ENCODE measurements at places on chromosomes 5 and 9.

DNA sequence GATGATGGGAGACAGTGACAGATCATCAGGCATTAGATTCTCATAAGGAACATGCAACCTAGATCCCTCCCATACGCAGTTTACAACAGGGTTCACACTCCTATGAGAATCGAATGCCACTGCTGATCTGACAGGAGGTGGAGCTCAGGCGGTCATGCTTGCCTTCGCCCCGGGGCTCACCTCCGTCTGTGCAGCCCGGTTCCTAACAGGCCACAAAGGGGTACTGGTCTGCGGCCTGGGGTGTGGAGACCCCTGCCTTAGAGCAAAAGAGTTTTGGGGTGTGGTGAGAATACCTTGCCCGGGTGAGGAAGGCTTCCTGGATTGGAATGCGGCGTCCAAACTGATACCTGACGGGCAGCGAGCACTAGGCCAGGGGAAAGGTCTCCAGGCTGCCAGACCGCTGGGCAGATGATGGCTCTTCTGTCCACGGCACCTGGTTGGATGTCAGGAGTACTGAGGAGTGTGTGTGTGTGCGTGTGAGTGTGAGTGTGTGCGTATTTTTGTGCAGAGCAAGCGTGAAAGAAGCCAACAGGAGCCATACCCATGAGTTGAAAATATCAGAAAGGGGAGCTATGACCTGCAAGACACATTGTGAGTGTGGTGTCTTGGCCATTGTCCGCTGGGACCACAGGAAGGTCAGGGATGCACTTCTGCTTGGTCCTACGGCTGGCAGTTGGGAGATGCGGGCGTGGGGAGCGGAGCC is 55.4 kb downstream of the ACER2 start:
- no peak for DNase-seq

DNA sequence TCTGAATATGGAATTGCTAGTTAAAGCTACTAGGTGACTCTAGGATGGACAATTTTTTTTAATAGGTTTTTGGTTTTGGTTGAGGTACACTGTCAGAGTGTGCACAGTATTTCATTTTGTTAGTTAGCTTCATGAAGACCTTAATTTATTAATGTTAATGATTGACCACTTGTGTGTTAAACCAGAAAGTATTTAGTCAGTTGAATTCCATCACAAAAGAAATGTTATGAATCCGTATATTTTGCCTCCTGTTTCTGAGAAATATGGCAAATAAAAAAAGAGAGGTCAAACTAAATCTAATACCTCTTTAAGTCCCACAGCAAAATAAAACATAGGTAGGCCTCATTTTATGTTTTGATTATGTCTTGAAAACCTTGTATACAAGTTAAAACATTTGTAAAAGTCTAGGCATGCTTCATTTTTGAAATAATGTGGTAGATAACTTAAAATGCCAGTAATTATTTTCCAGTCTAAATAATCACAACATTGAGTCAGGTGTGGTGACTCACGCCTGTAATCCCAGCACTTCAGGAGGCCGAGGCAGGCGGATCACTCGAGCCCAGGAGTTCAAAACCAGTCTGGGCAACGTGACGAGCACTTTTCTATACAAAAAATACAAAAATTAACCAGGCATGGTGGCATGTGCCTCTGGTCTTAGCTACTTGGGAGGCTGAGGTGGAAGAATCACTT is 50.8 kb downstream of the ITGA1 start:
- no peak for DNase-seq

- no peak for DNase-seq
Measured at GRCh38 chr5:16382047-16382446, 83.6 kb downstream of the ZNF622 start.

DNA sequence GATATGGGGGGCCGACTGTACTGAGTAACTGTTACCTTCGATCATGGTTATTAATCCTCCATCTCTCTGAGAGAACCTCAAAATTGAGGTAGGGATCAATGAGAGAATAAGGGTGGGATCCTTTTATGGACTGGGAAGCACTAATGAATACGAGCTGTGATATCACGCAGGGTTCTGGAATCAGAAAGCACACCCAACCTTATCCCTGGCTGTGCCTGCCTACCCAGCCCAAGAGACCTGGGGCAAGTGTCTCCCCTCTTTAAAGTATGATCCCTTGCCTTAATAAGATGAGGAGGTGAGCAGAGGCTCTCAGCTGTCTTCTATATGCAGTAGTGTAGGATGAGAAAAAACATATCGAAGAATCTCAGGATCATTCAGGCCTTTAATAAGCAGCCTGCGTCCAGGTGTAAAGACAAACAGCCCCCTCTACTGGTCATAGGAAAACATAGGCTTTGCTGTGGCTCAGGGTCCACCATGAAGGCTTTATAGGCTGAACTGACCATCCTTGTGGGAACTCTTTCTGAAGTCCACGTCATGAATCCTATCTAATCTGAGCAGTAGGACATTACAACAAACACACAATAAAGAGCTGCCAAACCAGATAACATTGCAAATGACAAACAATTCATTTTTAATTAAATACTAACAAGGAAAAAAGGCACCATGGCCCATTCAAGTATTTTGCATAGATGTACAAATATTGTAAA is 16.8 kb downstream of the NIPAL4 start:
- DNase-seq: peak; percentile 71
